Neural crest cell (in vitro differentiated cells): ENCODE measurements at places on chromosomes 13 and 19.

GRCh38 chr13:29284726-29285125, 310.8 kb downstream of the SLC7A1 start:
- no peak for DNase-seq

GRCh38 chr19:13303381-13304129, 153.3 kb downstream of the IER2 start:
- no peak for DNase-seq

DNA sequence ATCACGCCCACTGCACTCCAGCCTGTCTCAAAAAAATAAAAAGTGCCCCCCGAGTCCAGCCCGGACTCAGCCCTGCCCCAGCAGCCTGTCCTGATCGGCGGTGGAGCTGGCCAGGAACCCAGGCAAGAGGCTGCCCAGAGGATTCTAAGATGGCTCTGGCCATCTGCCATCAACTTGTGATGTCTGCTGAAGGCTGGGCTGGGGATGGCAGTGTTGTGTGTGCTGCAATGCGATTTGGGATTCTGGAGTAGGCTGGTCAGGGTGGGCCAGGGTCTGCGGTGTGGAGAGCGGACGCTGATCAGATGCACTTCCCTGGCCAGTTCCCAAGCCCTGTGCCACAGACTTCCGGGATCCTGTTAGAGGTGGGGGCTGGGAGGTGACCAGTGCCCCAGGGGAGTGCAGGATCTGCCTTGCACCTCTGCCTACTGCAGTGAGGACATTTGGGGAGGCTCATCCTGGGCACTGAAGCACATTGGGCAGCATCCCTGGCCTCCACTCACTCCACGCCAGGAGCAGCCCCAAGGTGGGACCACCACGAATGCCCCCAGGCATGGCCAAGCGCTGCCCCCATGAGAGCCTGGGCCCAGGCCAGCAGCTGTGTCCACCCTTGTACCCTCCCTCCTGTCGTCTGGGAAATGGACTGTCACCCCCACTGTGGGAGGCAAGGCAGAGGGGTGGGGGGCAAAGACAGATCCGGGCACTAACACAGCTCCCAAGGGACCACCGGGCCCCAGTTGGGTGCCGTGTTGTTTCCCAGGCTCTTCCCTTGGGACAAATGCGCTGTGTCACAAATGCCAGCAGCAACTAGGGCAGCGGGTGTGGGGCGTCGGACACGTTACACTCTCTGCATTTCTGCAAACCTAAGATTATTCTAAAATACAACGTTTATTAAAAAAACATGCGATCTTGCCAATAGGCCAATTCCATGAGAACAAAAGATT, 3.4 kb upstream of the TBXA2R start:
- DNase-seq, result no peak

DNA sequence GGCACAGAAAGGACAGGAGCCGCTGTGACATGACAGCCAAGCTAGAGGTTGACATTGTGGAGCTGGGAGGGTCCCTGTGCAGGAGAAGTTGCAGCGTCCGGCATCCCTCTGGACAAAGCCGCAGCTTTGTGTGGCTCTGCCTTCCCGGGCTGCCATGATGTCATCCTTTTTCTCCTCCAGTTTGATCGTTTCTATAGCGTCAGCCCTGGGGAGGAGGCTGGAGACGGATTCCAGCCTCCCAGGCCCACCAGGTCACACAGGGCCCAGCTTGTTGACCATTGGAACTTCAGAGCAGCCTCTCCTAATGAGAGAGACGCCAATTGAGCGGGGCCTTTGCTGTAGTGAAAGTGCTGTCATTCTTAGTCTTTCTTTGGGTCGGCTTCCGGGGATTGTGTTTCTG, 3.8 kb upstream of the KCNJ14 start:
- DNase-seq, result no peak

- no peak for DNase-seq
These were observed 106.5 kb downstream of the UQCRFS1 start for GRCh38 chr19:29106346-29106885.

DNA sequence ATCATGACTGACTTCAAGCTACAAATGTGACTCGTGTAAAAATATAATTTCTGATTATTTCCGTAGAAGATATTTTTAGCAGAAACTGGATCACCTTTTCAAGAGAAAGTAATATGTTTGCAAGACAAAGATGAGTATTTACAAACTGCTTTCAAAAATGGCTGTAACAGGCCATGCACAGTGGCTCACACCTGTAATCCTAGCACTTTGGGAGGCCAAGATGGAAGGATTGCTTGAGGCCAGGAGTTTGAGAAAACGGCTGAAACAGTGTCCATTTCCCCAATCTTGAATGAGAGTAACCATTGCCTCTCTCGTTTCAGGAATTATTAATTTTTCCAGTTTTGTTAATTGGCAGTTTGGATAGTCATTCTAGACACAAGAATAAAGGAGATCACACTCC, 3.5 kb upstream of the ZNF175 start:
- no peak for DNase-seq

DNA sequence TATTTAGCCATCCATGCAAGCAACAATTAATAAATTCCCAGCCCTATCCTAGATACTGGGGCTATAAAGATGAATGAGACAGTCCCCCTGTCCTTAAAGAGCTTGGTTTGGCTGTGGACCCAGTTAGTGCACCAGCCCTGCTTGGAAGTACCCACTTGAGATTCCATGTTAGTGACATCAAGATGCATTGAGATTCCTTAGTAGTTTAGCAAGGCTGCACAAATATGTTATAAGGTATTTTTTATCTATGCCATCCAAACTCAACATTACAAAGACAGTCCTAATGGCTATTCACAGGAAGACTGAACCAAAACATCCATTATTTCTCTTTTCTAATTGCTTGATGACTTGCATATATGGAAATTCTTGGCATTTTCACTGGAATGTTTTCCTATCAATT, 48.8 kb upstream of the RAP2A start:
- no peak for DNase-seq

DNA sequence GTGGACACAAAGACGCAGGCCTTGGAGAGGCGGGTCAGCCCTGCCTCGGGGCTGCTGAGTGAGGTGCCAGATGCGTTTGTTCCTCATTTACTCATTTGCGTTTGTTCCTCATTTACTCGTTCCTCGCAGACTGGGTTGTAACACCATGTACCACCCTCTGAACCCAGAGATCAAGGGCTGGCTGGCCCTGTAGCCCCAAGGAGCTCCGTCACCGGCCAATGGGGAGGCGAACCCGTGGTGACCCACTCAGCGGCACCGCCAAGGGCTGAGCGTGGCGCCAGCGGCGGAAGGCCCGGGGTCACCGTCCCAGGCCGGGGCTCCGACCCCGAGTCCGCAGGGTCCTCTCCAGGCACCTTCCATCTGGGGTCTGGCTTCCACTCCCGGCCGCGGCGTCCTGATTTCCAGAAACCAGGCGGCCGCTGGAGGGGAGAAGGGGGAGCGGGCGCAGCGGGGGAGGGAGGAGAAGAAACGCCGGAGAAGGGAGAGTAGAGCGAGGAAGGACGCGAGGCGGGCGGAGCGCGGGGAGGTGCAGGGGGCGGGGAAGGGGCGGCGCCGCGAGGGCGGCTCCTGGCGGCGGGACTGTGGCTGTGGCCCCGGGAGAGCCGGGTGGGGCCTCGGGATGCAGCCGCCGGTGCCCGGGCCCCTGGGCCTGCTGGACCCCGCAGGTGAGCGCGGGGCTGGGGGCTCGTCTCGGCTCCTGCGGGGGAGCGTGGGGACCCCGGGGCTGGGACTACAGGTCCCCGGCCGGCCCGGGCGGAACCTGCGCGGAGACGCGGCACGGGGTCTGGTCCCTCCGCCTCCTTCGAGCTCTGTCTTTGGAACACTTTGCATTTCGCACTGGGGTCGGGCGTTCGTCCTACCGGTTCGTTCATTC, at the start of gene TMEM255B:
Gene TMEM255B, plus strand, starts transcription at position 576 of the 874 bp plus-strand sequence. Its CDS starts 44 bp downstream, at position 620.
- DNase-seq, result peak; percentile 73

- no peak for DNase-seq
These were observed 173.6 kb downstream of the NUFIP1 start for GRCh38 chr13:44815623-44816022.

DNA sequence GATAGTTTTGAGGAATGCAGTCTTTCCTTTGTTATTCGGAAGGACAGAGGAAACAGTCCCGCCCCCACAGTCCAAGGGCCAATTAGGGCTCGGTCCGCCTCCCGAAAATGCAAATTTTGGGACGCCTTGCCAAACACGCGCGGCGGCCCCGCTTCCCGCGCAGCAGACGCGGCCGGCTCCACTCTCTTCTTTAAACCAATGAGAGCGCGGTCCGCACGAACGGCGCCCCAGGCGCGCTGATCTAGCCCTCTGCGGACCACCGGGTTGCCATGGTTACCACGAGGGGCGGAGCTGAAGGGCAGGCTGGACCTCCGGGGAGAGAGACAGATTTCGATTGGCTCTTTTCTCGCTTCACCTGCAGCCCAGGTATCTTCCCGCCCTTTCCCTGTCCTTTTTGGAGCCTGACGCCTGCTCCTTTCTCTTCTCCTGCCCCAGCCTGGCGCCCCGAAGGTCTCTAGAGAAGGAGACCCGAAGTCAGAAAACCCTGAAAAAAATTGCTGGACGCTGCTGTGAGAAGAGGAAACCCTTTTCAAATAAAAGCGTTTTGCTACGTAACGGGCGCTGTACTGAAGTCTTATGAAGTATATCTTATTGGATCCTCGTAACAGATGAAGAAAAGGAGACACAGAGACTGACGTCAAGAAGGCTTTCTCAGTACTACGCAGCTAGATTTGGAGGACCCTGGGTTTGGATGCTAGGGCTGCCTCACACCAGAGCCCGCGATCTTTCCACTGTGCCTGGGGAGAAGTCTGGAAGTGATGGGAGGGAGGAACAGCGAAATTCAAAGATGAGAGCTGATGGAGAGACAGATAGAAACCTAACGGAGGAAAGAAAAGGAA, 2.0 kb downstream of the PTH2 start:
- DNase-seq, result peak; percentile 76

- DNase-seq, result no peak
These were observed 70.5 kb upstream of the ZNF420 start for GRCh38 chr19:37007587-37008220.
